ENCODE measurements at places on chromosomes 7 and 10.

- no peak for DNase-seq
Observed at GRCh38 chr10:75982611-75983369, 551.4 kb downstream of the LRMDA start.

GRCh38 chr7:18796216-18796615 is 300.7 kb downstream of the HDAC9 start:
- no peak for DNase-seq

GRCh38 chr7:8435590-8436545 is 2.5 kb downstream of the NXPH1 start:
- no peak for DNase-seq

DNA sequence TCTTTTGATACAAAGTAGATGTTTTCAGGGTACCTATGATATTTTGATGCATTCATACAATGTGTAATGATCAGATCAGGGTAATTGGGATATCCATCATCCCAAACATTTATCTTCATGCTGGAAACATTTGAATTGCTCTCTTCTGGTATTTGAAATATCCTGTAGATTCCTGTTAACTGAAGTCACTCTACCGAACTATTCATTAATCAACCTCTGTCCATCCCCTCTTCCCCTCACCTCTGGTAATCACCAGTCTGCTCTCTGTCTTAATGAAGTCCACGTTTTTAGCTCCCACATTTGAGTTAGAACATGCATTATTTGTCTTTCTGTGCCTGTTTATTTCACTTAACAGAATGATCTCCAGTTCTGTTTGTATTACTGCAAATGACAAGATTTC is 11.3 kb downstream of the MTG1 start:
- no peak for DNase-seq

DNA sequence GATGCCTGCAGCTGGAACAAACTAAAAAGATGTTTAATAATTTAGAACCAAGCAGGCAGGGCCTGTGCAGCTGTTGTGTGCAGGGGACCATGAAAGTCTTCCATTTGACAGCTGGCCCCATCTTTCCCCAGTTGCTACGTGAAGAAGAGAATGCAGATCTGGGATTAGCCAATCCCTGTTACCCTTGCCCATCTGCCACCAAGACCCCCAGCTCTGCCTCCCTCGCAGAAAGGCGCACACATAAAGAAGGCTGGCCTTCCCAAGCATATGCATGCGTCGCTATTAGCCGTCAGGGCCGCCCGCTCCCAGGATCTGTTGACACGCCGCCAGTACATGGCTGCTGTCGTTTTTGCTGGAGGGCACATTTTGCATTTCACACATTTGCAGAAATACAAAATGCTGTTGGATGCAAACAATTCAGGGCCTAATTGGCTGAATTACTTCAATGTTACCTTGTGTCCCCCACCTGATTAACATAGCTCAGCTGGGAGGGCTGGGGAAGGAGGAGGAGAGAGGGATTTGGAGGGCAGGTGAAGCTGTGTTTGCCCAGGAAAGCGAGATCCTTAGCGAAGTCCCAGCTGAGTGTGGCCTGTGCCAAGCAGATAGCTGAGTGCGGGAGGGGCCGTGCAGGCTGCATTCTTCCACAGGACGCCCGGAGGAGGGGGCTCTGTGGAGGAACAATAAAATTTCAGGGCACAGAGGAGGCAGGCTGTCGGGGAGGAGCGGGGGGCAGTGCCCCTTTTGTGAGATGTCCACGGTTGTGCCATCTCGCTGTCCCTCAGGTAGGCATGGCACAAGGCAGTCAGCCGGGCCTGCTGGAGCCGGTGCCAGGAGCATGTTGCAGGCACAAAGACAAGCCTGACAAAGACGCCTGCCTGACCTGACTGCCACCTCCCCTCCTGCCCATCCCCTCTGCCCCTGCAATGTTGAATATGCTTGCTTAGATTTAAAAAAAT is 443.0 kb upstream of the MKI67 start:
- no peak for DNase-seq

DNA sequence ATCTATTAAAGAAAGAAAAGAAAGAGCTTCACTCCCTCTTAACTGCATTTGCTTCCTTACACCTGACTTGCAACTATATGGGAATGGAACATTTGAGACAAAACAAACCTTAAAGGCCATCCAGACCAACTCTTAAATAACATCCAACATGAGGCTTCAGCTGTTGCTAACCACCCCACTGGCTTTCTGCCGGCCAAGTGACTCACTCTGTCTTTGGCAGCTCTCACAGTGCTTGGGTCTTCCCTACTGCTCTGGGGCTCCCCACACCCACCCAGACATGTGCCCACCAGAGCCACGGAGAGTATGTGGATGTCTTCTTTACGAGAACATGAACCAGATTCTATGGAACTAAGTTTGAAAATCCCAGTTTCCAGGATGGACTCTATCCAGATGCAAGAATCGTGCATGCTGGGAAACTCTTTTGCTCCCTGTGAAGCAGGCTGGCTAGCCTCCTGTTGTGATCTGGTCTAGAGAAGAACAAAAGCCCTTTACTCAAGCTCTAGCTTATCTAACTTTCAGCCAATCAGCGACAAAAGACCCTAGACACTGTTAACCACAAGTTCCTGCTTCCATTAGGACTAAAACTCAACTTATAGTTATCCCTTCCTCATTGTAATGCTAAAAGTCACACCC is 245.7 kb downstream of the TCERG1L start:
- no peak for DNase-seq

DNA sequence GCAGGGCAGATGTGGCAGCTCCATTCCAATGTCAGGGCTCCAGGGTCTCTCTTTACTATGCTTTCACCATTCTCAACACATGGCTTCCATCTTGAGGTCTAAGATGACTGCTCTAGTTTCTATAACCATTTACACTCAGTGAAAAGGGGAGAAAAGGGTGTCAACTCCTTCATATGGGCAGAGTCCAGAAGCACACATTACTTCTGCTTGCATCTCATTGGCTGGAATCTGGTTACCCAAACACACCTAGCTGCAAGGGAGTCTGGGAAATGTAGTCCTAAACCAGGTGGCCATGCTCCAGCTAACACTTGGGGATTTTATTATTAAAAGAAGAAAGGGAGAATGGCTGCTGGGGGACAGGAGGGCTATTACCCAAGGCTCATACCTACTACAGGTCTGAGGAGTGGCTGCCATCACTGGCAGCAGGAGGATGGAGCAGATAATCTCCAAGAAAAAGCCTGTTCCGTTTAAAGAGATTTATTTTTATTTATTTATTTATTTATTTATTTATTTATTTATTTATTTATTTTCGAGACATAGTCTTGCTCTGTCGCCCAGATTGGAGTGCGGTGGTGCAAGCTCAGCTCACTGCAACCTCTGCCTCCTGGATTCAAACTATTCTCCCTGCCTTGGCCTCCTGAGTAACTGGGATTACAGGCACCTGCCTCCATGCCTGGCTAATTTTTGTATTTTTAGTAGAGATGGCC is 29.1 kb upstream of the LBX1 start:
- DNase-seq, result no peak

GRCh38 chr10:13631594-13631993 is 44.8 kb downstream of the PRPF18 start:
- DNase-seq, result no peak

GRCh38 chr10:86899670-86900276 is 57.6 kb downstream of the MMRN2 start:
- no peak for DNase-seq

DNA sequence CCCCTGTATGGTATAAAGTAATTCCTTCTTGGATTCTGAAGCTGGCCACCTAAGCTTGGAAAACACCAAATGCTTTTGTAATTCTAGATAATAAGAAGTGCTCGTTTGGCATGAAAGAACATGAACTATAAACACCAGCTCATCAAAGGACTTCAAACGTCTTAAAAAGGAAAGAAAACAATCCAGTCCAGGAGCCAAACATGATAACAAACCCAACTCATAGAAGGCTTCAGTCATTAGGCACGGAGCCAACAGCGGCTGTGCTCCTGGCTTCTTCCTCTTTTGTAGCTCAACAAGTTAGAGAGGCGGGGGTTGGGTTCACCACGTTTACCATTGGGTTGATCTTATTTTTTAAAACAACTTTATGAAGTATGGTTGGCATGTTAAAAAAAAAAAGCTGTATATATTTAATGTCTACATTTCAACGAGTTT is 56.4 kb upstream of the ECHDC3 start:
- peak; percentile 56 for DNase-seq

DNA sequence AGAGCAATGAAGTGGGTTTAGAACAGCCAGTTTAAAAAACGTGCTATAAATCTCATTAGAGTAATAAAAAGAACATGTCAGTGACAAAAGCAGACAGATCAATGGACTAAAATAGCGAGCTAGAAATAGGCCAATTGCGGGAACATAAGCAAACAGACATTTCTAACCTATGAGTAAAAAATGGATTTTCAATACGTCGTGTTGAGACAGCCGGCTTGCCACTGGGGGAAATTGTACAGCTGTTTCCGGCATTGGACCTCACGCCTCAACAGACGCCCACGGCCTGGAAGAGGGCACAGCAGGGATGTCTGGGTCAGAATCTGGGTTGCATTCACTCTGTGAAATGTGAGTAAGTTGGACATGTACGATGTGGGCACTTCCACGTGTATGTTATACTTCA is 92.9 kb downstream of the SVOPL start:
- DNase-seq, result peak; percentile 9

DNA sequence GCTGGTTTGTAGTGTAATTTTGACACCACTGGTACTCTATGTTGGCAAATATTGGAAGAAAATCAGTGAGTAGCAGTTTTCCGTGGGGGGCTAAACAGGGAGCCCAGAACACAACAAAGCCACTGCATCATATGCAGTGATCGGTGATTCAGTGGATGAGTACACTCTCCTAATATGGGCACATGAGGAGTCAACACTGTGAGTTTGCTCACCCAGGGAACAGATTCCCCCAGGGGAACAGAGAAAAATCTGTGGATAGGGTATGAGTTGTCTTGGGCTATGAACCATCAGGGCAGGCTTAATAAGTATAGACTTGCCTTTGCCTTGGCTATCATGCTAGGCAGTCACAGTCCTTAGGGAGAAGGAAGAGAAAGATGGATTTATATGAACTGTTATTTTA is 227.7 kb upstream of the SEMA3E start:
- DNase-seq, result no peak

GRCh38 chr10:67837541-67838314 is at the start of gene DNAJC12:
Gene DNAJC12, minus strand, starts transcription at chr10:67838188. Its CDS starts 177 bp downstream, at chr10:67838011.
- DNase-seq, result no peak

- DNase-seq, result no peak
Observed at GRCh38 chr10:112741830-112742402, 208.1 kb upstream of the TCF7L2 start.

GRCh38 chr7:106870983-106871410 is 5.9 kb downstream of the PIK3CG start:
- DNase-seq, result peak; percentile 45

DNA sequence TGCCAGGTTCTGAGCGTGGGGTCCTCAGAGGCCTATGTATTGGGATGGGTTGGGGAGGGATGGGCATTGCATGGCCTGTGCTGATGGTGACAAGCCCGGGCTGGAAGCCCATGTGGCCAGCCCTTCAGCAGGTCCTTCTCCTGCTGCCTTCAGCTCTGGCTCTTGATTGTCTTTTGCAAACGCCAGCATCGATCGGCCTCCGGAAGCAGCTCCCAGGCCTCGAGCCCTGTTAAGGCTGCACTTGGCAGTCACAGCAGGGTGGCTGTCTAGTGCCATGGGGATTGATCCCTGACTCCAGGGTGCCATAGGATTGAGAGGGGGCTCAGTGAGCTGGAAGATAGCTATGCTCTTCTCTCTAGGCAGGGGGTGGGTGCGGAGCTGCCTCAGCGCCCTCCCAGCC is 51.4 kb downstream of the CDH23 start:
- DNase-seq, result no peak

- no peak for DNase-seq
Observed at GRCh38 chr7:75969704-75970498, 24.5 kb downstream of the TMEM120A start.

- DNase-seq, result no peak
Observed at GRCh38 chr7:27359181-27360125, 116.9 kb downstream of the EVX1 start.

- no peak for DNase-seq
Observed at GRCh38 chr10:103967448-103968071, 620 bp downstream of the SLK start.

GRCh38 chr10:124450783-124451057 is 885 bp upstream of the NKX1-2 start:
- DNase-seq, result no peak

DNA sequence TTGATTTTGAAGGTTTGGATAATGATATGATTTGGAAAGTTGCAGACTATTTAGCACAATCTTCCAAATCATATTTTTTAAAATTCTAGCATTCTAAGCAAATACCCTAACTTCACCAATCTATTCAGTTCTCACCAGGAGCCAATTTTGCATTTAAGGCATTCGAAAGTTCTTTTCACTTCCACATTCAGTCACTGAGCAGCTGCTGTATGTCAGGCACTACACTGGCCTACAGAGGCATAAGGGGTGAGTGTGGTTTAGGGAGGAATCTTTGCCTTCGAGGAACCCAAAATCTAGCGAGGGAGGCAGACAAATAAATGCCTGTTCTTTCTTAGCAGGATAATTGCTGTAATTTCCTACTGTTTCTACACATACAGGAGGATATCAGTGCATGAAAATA is 10.7 kb upstream of the UCN3 start:
- no peak for DNase-seq

DNA sequence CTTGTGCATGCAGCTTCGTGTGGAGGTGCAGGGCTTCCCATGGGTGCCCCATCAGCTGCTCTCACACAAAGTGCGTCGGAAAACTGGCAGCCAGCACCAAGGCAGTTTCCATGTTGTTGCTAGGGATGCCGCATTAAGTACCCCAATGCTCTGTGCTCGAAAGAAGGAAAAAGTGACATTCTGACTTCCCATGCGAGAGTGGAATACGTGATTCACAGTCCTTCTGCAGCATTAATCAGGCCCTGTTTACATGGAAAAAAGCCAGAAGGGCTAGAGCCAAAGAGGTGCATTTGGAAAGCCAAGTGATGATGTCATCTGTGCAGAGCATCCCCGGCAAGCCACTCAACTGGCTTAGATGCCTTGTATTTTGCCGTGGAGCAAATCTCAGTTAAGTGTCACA is 258.3 kb downstream of the GATA3 start:
- DNase-seq, result no peak

DNA sequence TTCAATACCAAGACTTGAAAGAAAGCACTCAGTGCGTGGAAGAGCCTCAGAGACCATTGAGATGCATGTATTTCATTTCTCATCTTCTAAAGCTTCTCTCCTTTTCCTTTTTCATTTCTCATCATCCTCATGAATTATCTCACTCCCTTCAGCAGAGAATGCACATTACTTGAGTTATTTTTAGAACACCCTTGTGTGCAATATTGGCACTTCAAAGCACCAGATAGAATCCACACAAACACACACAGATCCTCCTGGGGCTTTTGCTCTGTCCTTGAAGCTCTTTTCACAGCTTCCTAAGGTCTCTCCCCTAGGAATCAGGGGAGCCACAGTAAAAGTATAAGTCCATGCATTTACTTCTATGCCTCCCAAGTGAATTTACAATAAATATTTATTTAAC is 18.3 kb downstream of the DGKI start:
- DNase-seq, result no peak

DNA sequence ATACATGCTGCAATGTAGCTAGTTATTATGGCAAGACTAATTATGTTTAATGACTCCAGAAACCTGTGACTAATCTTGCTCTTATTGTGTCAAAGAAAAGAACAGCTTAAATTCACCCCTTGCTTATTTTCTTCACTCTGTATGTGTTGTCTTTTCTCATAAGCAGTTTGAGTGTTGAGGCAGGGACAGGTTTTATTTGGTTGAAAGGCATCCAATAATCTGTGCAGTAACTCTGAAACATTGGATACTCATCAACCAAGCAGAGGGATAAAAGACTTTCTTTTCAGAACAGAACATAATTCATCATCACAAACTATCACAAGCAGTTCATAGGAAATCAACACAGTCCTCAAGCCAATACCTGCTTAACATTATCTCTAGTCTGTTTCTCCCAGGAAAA is 797.6 kb upstream of the MBL2 start:
- DNase-seq, result no peak

Data from GM18507 (cell line).